Vagina (tissue), 2 donors: ENCODE measurements at places on chromosomes 1 and 21. TPM values are rescaled to one million over a fixed set of nuclear protein-coding genes. Genes with fewer than 3 reads are reported as not detected.

Gene PTPN7
- total RNA-seq: 7.9 TPM

Gene VWA5B1
- total RNA-seq: not detected

DNA sequence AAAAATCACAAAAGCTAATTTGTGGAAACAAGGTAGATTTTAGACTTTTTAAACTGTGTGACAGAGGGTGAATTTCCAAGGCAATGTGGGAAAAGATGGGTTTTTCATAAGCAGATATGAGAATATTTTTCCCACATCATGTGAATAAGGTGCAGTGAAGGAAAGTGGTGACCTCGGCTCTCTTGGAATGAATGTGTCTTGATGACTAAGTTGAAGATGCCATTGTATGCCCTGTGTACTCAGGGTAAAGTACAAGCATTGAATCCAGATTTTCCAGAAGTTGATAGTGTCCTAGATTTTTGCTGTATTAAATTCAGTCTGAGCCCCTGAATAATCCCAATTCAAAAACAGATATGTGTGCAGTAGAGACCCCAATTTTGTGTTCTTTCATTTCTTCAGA is 442.6 kb upstream of the ADGRL2 start:
- no peaks in the 10 kb centered on the region for H3K4me1 ChIP-seq
- no peak overlapping the region for H3K4me3 ChIP-seq
- no peaks in the 10 kb centered on the region for H3K27me3 ChIP-seq
- no peaks in the 10 kb centered on the region for H3K36me3 ChIP-seq
- DNase-seq: no peak

GRCh38 chr1:24713176-24713575 is 32.1 kb upstream of the CLIC4 start:
- DNase-seq: no peak
- no peaks in the 10 kb centered on the region for H3K36me3 ChIP-seq
- no peak overlapping the region for H3K4me3 ChIP-seq
- H3K4me1 ChIP-seq: peaks cover 2% of the 10 kb centered on the region
- no peak overlapping the region for H3K27ac ChIP-seq
- H3K27me3 ChIP-seq: no peaks in the 10 kb centered on the region

Gene POTED
- total RNA-seq: not detected

Gene TNFSF4
- total RNA-seq: 0.74 TPM

GRCh38 chr1:101852936-101853335 is 143.8 kb downstream of the OLFM3 start:
- H3K4me1 ChIP-seq: no peaks in the 10 kb centered on the region
- no peaks in the 10 kb centered on the region for H3K36me3 ChIP-seq
- no peaks in the 10 kb centered on the region for H3K27me3 ChIP-seq
- no peak for DNase-seq

- no peaks in the 10 kb centered on the region for H3K36me3 ChIP-seq
- H3K4me1 ChIP-seq: peaks cover 82% of the 10 kb centered on the region
- H3K27ac ChIP-seq: peak overlapping the region; percentile 95
- H3K4me3 ChIP-seq: no peak overlapping the region
- no peaks in the 10 kb centered on the region for H3K27me3 ChIP-seq
Observed at GRCh38 chr1:15704526-15705183, 20.5 kb downstream of the PLEKHM2 start.

- no peaks in the 10 kb centered on the region for H3K27me3 ChIP-seq
- H3K4me3 ChIP-seq: no peak overlapping the region
- DNase-seq: no peak
- no peaks in the 10 kb centered on the region for H3K36me3 ChIP-seq
- H3K27ac ChIP-seq: no peak overlapping the region
- peaks cover 33% of the 10 kb centered on the region for H3K4me1 ChIP-seq
Observed at GRCh38 chr1:53294567-53294966, 33.3 kb downstream of the LRP8 start.

DNA sequence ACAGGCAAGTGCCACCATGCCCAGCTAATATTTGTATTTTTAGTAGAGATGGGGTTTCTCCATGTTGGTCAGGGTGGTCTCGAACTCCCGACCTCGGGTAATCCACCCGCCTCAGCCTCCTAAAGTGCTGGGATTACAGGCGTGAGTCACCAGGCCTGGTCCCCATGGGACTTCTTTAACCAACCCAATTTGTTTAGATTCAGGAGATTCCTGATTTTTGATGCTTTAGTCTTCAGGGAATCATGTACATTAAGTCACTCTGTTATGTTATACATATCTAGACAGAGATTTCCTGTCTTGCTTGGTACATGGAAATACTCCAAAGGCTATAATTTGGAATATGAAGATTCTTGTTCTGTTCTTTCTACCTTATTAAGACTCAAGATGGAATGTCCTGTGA is 202.4 kb upstream of the L1TD1 start:
- H3K27ac ChIP-seq: no peak overlapping the region
- H3K27me3 ChIP-seq: no peaks in the 10 kb centered on the region
- H3K4me3 ChIP-seq: no peak overlapping the region
- no peaks in the 10 kb centered on the region for H3K4me1 ChIP-seq
- H3K36me3 ChIP-seq: peaks cover 10% of the 10 kb centered on the region

DNA sequence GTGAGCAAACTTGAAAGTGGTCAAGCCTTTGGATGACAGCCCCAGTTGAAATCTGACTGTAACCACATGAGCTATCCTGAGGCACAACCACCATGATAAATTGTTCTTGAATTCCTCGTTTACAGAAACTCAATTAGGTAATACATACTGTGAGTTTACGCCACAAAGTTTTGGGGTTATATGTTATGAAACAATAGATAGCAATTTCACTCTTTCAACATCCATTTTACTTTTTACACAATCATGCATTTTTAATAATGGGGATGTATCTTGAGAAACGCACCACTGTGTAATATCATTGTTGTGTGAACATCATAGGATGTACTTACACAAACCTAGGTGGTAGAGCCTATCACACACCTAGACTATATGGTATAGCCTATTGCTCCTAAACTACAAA is 35.4 kb downstream of the OR2C3 start:
- H3K27me3 ChIP-seq: no peaks in the 10 kb centered on the region
- H3K36me3 ChIP-seq: no peaks in the 10 kb centered on the region
- DNase-seq: no peak
- H3K4me1 ChIP-seq: no peaks in the 10 kb centered on the region
- H3K4me3 ChIP-seq: no peak overlapping the region

Gene MPZL1
- 69.7 TPM for total RNA-seq

DNA sequence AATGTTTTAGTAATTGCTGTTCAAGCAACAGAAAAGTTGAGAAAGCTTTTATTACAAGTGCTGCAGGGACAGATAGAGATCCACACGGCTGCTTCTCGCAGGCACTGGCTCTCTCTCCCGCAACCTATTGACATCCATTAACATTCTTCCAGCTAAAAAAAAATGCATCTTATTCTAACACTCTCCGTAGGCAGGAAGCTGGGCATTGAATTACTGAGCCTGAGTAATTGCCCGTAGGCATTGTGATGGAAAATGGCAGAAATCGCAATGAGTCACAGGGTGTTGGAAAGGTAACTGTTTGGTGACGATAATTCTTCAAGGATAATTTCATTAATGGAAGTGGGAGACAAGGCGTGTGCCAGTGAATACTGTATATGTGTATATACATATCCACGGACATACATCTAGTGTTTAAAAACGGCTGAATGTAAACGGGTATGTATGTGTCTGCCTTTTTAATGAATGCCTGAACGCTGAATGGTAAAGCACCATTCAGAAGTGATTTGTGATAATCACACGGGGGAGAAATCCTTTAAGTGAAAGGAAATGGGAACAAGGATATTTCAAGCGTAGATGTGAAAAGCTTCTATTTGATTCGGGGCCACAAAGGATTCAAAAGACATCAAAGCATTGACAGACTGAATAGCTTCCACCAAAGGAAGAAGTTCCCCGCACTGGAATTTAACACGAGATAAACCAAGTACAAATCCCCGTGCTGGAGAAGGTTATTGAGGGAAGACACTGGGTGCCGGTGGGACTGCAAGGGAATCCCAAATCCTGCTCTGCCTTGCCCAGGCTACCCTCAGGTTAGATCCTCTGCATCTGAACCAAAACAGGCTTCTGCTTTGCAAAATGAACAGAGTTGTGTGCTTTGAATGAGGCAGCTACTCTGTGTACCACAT is 567.2 kb downstream of the NPHP4 start:
- no peak overlapping the region for H3K4me3 ChIP-seq
- no peak for DNase-seq
- peaks cover 4% of the 10 kb centered on the region for H3K27me3 ChIP-seq
- no peak overlapping the region for H3K27ac ChIP-seq
- no peaks in the 10 kb centered on the region for H3K36me3 ChIP-seq

DNA sequence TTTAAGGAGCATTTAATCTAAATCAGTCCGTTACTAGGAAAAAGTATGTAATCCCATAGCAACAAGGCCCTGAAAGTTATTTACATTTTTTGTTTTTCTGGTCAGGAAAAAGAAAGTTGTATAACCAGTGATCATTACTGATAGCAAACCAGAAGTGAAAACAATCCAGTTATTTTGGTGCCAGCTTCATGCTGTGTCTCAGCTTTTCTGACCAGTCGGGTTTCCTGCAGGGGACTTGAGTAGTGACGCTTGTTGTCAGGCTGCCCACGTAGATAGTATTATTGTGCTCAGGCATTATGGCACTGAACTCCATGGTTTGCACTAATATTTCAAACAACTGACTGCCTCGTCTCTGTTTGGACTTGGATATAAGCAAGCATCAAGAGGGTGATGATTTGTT is 55.2 kb downstream of the SASS6 start:
- H3K4me1 ChIP-seq: peaks cover 10% of the 10 kb centered on the region
- H3K27ac ChIP-seq: no peak overlapping the region
- H3K4me3 ChIP-seq: no peak overlapping the region
- peaks cover 49% of the 10 kb centered on the region for H3K36me3 ChIP-seq

DNA sequence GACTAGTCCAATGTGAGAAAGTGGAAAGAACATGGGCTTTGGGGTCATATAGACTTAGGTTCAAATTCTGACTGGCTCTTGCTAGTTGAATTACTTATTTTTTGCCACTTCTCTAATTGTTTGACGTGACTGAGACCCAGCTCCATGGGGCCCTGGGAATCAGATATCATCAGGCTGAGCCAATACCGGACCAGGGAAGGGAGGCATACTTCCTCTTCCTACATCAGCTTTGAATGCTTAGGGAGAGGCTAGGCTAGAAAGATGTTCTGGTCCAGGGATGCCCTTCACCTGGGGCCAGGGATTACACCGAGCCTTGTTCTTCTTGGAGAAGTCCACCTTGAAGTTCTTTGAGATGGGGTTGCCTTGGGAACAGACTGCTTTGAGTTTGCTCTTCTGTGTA is 3.7 kb upstream of the NR1I3 start:
- H3K36me3 ChIP-seq: no peaks in the 10 kb centered on the region
- H3K27ac ChIP-seq: no peak overlapping the region

Gene CLEC20A
- total RNA-seq: not detected

DNA sequence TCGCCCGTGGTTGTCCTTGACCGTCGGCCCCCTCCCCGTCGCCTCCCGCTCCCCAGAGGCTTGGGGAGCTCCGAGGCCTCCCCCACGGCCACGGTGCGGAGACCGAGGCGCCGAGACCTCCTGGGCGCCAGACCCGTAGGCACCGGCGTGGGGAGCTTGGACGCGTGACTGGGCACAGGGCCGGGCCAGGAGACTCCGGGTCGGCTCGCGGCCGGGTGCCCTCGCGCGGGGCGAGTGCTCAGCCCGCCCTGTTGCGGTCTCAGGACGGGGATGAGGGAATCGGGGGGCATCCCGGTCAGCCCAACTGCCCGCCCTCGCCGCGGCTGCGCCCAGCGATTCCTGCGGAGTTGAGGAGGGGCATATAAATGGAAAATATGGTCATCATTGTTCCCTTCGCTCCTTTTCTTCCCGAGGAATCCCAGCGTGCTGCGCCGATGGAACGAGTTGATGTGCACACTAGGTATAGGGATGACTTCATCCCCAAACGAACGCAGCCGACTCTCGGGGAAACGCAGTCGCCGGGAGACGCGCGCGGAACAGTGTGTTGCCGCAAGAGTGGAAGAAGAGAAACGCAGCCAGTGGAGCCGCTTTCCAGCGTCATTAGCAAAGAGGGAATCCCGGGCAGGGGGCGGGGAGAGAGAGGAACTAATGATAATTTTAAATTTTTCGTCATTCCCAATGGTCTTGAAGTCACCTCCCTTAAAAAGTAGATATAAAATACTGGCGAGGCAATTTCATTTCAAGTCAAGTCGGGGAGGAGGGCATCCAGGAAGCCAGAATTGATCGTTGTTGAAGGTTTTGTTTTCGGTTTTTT is 747 bp upstream of the ENAH start:
- peak overlapping the region; percentile 97 for H3K27ac ChIP-seq
- no peak for DNase-seq
